ENCODE measurements at places on chromosomes 7 and 10.

DNA sequence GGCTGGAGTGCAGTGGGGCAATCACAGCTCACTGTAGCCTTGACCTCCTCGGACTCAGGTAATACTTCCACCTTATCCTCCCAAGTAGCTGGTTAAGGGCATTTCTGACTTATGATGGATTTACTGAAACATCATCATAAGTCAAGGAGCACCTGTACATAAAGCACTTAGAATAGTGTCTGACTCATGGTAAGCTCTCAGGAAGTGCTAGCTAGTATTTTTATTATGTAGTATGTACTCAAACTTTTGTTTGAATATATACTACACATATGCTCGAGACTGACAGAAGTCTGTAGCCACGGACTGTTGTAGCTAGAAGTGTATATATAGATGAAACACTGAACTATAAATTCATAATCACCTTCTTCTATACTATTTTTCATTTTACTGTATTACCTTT lies 107.5 kb upstream of the DNAJB12 start:
- DNase-seq: no peak

GRCh38 chr7:103628742-103629141 lies 182.7 kb upstream of the SLC26A5 start:
- no peak for DNase-seq

DNA sequence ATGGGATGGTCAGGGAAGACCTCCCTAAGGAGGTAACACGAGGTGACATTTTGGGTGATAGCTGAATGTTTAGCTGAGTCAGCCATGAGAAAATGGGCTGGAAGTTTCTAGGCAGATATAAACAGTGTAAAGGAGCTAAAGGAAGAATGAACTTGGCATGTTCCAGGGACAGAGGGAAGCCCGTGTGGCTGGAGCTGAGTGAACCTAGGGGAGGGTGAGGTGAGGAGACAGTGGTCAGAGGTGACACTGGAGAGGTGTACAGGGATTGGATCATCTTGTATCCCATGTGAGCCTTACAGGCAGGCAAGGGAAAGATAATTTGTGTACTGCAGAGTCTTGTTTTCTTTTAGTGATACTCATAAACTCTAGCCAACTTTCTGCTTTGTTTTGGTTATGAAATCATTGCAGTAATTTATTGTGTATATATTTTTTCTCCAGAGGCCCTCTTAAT lies 1.8 kb downstream of the STARD3NL start:
- no peak for DNase-seq

GRCh38 chr10:72059843-72060822 lies 28.2 kb downstream of the SPOCK2 start:
- DNase-seq: no peak

GRCh38 chr10:125076121-125076825 lies 84.1 kb downstream of the CTBP2 start:
- no peak for DNase-seq

DNA sequence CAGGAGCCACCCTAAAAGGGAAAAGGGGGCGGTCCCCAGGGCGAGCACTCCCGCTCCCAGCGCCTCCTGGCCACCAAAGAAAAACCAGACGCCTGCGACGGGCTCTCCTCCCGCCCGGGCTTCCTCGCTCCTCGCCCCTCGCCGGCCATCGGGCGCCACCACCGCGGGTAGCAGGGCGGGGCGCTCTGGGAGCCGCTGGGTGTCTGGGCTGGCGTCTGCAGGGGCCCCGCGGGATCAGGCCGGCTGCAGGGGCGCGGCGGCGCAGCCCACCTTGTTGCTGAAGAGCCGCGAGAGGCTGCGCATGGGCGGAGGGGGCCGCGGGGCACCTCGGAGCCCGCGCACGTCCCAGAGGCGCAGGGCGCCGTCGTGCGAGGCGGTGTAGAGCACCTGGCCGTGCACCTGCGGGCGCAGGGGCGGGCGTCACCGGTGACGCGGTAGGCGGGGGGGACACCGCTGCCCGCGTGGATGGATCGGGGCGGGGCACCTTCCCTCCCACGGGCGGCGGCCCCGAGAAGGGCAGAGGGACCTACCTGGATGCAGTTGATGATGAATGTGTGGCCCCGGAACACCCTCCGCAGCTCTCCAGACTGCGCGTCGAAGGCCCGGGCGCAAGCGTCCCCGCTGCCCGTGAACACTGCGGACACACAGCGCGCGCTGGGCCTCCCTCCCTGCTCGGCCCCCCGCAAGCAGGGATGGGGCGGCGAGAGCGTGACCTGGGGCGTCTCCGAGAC lies 28.3 kb downstream of the WDR86 start:
- DNase-seq: peak; percentile 20

DNA sequence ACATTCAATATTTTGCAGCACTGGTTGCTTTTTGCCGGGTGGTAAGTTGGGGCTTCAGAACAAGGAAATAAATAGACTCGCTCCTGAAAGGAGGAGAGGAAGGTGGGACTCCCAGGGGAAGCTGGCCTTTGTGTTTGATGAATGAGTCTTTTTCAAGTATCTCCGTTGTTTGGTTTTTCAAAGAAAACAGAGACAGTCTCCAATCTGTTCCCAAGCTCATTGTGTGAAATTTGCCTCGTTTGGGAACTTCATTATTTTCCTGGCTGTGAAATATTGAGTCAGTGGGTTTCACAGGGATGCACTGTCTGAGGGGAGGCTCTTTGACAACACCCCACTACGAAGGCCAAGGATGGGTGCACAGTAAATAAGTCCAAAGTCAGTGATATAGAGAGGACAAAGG lies 38.7 kb upstream of the KIAA1217 start:
- DNase-seq: no peak
